ENCODE measurements at places on chromosomes 3 and 15.

DNA sequence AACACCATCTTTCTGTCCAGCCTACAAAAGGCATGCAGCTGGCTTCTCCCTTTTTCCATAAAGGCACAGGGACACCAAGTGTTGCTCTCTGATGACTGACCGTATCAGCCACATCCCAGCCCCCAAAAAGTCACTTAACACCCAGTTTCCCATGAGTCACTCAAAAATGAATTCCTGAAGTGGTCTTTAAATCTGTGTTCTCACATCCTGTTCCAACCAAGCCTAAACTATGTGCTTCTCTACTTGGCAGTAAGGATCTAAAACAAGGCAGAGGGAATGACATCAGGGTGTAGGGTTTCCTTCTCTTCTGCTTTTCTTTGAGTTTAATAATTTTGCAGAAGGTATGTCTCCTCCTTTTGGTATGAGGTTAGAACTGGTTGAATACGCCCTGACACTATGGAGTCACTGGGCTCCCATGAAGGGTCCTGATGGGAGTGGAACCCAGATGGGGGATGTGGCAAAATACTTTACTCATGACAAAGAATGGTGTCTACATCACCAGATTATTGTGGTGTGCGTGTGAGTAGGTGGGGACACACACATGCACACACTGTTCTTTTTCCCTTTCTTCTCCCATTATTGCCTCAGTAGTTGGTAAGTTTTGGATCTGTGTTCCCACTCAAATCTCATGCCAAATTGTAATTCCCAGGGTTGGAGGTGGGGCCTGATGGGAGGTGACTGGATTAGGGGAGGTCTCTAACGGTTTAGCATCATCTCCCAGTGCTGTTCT lies 35.6 kb upstream of the CCK start:
- DNase-seq: no peak

DNA sequence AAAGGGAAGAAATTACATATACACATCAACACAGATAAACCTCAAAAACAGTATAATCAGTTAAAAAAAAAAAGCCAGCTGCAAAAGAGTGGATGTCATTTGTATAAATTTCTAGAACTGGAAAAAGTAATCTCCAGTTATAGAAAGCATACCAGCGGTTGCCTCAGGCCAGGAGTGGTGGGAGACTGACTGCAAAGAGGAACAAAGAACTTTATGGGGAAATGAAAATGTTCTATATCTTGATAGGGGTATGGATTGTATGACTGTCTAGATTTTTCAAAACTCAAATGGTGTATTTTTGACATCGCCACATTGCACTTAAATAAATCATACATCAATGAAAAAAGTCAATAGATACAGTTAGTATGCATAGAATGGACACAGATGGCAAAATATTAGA lies 241.6 kb downstream of the SCAPER start:
- no peak for DNase-seq

DNA sequence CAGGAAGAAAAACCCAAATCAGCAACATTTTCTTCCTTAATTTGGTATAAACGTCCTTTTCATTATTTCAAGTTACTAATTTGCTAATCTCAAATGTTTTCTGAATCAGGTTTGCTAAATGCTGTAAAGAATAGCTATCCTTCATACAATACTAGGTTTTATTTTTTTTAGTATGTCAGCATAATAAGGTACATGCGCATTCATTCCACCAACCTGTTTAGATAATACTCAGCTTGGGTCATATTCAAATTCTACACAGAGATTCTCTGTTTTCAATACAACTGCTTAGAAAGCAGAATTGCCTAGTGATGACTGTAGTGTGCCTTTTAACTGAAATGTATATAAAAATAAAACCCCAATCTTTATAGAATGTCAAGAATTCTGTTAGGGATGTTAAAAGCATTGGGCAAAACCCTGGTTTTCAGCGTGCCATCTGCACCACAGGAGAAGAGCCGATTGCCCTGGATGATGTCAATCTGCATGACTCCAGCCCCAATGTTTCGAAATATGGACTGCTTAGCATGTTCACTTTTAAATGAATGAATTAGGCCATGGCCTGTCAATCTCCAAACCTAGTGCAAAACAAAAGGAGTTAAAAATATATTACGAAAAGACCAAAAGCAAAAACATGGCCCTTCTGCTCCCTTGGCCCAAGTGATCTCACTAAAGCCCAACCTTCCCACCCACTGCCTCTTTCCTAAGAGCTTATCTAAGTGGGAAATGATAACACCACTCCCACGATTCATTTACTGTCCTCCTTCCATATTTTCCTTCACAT lies 107.4 kb downstream of the GLDN start:
- DNase-seq: no peak

GRCh38 chr3:107297597-107297996 lies 79.6 kb upstream of the CCDC54 start:
- DNase-seq: no peak

- DNase-seq: no peak
Observed at GRCh38 chr3:4334548-4334947, 31.4 kb downstream of the SETMAR start.

DNA sequence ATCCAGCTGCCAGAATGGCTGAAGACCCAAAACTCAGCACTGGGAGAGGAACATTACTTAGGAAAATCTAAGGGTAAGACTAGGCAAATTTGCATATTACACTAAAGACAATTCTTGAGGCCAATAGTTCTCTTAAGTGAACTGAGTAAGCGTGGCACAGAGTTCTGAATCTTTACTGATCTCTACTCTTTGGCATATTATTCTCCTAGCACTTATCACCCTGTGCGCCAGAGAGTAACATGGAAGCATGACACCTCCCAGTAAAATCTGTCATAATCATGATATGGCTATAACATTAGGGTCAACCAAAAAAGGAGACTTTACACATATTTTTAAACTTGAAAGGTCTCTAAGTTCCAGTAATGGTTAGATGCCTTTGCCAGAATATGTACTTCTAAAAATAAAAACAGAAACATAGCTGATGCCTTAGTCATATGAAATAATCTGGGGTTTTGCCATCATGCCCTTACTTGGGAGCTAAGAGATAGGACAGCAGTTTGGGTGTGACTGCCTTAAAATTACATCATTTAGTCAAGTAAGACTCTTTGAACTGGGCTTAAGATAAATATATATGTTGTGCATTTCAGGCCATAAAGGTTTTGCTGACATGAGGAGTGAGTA lies 290.5 kb downstream of the PLCL2 start:
- DNase-seq: no peak

GRCh38 chr15:68553994-68554720 lies 24.6 kb upstream of the CORO2B start:
- no peak for DNase-seq

DNA sequence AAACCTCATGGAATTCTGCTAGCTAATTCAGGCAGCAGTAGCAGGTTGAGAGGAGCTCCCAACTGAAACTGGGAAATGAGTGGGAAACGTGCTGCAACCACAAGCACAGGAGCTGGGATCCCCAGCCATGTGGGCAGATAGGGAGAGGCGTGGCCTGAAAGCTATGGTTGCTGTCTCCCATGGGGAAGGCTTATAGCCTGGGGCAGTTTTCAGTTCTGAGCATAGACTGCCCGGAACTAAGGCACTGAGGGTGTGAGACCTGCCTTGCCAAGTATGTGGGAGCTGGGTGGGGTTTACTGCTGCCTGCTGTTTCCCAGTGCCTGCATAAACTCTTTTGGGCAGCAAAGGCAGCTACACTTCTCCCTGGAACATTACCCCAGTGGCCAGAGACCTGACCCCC lies 229.5 kb downstream of the TUSC7 start:
- no peak for DNase-seq

DNA sequence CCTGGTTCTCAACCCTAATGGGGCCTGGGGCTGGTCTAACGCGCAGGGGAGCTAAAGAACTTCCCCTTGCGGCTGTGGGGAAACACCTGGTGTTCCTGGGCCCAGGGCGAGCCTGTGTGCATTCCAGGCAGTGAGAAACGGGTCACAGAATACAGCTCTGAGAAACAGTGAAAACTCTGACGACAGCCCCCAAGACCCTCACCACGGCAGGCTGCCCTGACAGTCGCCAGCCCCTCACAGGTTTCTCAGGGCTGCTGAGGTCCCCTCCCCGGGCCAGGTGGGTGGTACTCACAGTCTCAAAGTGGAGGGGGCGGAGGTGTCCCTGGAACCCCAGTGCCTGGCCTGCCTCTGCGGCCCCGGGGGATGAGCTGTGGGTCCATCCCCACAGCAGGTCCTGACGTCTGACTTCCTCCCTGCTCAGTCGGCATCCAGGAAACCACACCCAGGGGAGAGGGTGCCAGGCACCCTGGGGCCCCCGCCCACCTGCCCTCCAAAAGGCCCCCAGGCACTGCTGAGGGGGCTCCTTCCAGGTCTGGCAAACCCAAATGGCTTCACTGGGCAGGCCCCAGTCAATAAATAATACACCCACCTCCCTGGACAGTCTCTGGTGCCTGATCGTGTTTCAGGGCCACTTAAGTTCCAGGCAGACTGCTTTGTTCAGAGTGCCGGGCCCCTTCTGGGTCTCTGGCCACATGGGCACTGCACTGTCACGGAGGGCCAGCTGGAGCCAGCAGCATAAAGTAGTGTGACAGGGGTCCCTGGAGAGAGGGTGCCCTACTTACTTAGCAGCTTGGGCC lies 57.7 kb downstream of the IQSEC1 start:
- DNase-seq: no peak

- no peak for DNase-seq
Observed at GRCh38 chr15:75835990-75836958, 7.0 kb upstream of the UBE2Q2 start.
